ENCODE measurements at places on chromosomes 7 and 10.

- DNase-seq: peak; percentile 77
These were observed at the start of gene HIPK2 for GRCh38 chr7:139777948-139778841. TSS of gene HIPK2 (minus strand) at chr7:139777998. CDS start at chr7:139777623, 375 bp downstream.

GRCh38 chr10:12594448-12594944, 245.1 kb downstream of the CAMK1D start:
- no peak for DNase-seq

DNA sequence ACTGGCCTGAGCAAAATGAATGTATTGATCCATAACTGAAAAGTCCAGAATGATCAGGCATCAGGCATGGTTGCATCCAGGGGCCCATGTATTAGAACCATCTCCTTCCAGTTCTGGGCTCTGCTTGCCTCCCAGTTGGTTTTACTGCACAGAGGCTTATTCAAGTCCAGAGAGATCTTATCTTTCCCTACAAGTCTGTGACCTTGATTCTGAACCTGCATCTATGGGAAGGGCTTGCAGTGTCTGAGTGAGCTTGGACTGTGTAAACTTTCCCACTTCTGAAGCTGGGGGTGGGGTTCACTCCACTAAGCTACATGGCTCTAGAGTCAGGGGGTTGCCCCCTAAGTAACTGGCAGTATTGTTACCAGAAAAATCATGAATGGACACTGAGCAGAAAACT, 136.2 kb downstream of the TCF7L2 start:
- no peak for DNase-seq

GRCh38 chr7:36283711-36284130, 105.9 kb upstream of the ANLN start:
- DNase-seq: no peak

- no peak for DNase-seq
These were observed 16.2 kb upstream of the MTPAP start for GRCh38 chr10:30365278-30365677.
